ENCODE measurements at places on chromosomes 7 and 10.

DNA sequence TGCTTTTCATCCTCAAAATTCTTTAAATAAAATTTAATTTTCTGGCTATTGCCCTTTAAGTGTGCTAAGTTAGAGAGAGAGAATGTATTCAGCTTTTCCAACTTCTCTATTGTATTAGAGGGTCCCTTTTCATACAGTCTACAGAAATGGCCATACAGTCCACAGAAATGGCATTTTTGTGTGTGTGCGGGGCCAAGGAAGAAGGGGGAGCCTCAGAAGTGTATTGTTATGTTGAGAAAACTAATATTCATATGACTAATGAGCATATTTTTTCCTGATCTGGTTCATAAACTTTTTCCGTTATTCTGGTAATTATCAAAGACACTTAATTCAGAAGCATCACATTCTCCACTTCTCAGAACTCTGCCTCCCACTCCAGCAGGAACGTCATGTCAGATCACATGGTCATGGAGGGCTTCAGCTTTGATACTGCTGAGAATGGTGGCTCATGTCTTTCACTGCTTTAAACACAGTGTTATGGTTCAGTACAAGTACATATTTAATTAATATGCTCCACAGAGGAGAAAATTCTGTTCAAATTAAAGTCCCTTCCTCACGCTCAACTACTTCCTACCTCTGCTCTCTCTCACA, 37.1 kb downstream of the ELMO1 start:
- no peak for DNase-seq

DNA sequence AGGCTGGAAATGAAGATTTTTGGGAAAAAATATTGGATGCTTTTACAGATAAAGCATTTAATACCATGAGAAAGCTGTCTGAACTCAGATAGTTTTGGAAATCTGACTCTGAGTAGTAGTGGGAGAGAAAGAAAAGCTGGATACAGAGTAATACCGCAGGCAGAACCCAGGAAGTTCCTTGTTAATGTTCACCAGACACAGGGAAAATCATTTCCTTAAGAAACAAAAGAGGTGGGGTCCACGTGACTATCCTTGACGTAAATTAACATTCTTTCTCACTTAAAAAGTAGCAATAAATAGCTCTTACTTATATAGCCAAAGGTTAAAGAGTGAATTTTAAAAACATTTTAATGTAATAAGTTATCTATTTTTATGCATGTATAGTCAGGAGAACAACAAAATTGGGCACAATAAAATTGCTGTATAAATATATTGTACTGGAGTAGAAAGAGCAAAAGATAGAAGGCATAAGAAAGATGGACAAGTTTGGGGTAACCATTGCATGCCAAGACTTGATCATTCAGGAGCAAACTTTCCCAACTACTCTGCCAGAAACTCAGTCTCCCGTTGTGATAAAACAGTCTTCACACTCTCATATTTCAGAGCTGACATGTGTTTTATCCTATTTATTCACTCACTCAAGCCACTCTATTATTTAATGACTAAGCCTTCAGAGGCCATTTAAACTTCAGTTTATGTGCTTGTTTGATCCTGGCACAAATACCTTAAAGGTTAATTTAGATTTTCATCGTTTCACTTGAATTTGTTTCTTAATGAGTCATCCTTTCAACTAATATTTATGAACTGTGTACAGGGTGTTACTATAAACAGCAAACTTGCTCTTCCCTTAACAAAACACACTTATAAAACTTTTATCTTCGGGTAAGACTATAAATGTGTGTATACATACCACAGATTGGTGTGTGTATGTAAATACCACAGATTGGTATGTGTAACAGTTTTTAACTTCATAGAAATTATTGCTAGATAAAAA, 143.1 kb downstream of the GNAI1 start:
- peak; percentile 15 for DNase-seq

- no peak for DNase-seq
These were observed 32.0 kb downstream of the NRAP start for GRCh38 chr10:113631684-113632367.

GRCh38 chr7:114988755-114989375, 67.0 kb downstream of the MDFIC start:
- DNase-seq: peak; percentile 83

GRCh38 chr7:36633377-36633776, 90.9 kb downstream of the AOAH start:
- no peak for DNase-seq

GRCh38 chr7:50217821-50218281, 86.7 kb upstream of the IKZF1 start:
- no peak for DNase-seq

GRCh38 chr10:98259606-98260315, 8.2 kb downstream of the LOXL4 start:
- DNase-seq: no peak

- peak; percentile 72 for DNase-seq
These were observed 28.4 kb downstream of the UBE2D4 start for GRCh38 chr7:43954524-43955228.

- no peak for DNase-seq
These were observed 67.1 kb upstream of the PRR15 start for GRCh38 chr7:29496355-29497020.

GRCh38 chr7:20828947-20829346, 42.3 kb upstream of the SP8 start:
- no peak for DNase-seq

DNA sequence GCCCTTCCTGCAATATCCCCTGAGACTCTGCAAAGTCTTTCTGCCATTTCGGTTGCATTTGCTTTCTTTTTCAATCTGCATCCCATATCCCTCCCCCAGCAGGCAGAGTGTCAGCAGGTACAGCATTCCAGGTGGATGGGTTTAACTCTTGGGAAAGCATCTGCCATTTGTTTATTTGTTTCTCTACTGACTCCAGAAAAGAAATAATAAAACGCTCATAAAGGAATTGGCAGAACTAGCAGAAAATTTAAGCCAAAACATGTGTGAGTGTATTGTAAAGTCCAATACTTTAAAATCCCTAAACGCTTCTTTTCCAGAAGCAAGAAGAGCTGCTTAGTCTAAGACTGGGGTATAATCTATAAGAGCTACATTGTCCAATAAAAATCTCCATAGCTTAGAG, 393.8 kb downstream of the TNS3 start:
- no peak for DNase-seq

- DNase-seq: peak; percentile 94
These were observed 163.7 kb downstream of the SRPK2 start for GRCh38 chr7:105224884-105225651.

DNA sequence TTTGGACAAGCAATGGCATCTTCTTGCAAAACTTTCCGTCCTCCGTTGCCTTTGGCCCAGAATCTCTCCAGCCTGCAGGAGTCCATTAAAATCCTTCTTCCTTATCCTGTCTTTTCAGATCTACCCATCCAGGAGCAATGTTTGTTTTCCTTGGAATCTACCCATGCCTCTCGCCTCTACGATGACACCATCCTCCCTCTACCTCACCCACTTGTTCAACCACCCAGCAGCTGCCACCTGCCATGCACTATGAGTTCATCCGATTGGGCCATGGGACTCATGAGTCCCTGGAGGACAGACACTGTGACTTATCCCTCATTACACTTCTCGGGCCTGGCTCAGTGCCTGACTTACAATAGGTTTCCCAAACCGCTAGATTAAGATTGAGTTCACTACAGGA, 26.8 kb upstream of the MGMT start:
- peak; percentile 59 for DNase-seq

GRCh38 chr7:66359656-66360211, 154.6 kb downstream of the TPST1 start:
- DNase-seq: no peak

GRCh38 chr10:98078774-98079173, 48.4 kb upstream of the CRTAC1 start:
- DNase-seq: no peak

- no peak for DNase-seq
These were observed 17.7 kb downstream of the FGFR2 start for GRCh38 chr10:121580276-121581116.

GRCh38 chr10:130161331-130161730, 25.1 kb downstream of the GLRX3 start:
- no peak for DNase-seq

DNA sequence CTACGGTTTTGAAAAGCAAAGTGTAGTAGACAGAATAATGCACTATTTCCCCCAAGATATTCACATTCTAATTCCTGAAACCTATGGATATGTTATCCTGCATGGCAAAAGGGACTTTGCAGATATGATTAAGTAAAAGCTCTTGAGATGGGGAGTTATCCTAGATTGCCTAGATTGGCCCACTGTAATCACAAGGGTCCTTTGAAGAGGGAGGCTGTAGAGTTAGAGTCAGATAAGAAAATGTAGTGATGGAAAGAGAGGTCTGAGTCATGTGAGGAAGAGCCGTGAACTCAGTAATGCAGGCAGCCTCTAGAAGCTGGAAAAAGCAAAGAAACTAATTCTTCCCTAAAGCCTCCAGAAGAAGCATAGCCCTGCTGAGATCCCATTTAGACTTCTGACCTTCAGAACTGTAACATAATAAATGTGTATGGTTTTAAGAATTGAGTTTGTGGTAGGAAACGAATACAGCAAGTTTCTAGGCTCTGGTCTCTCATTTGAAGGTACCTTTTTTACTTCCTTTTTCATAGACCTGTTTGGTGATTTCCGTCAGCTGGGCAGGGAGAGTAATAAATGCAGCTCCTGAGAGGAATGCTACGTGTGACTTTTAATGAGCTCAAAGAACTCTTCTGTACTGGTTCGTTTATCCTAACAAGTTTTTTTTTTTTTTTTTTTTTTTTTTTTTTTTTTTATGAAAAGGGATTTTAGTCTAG, 41.9 kb upstream of the NXPH1 start:
- no peak for DNase-seq

DNA sequence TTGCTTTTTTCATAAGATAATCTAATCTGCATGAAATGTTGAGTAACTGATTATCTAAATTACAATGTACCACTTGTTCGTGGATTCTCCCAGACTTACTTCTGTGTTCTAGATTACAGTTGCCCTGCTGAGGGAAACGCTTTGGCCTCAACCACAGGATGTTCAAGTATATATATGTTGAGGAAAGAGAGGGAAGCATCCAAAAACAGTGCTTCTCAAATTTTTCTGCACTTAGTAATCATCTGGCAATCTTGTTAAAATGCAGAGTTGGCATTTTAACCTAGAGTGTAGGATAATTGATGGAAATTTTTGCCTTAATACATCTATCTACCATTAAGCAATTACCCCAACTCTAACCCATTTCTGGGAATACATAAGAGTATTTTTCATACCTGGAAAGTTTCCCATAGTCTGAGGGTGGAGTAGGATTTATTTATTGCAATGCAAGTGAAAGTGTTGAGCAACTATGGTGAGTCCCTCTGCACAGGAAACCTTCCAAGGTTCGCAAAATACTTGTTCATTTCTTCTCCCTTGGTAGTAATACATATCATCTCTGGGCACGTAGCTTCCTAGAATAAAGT, 59.6 kb upstream of the C1GALT1 start:
- DNase-seq: no peak

DNA sequence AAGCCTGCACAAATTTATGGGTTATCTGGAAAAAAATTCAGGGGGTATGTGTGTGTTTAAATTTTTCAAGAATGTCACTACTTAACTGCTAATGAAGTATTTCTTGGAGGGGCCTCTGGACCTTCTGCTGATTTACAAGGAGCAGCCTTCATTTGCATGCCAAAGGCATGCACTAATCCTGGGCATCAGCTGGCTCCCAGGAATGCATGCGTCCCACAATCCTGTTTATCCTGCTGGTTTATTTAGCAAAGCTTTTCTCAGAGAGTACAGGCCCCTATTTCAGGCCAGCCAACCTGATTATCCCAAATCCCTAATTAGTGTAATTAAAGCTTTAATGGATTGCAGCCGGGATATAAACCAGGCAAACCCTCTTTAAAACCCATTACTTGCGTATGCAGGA, 170.4 kb downstream of the TAX1BP1 start:
- no peak for DNase-seq

GRCh38 chr10:61692447-61693010, 29.8 kb downstream of the CABCOCO1 start:
- DNase-seq: no peak

DNA sequence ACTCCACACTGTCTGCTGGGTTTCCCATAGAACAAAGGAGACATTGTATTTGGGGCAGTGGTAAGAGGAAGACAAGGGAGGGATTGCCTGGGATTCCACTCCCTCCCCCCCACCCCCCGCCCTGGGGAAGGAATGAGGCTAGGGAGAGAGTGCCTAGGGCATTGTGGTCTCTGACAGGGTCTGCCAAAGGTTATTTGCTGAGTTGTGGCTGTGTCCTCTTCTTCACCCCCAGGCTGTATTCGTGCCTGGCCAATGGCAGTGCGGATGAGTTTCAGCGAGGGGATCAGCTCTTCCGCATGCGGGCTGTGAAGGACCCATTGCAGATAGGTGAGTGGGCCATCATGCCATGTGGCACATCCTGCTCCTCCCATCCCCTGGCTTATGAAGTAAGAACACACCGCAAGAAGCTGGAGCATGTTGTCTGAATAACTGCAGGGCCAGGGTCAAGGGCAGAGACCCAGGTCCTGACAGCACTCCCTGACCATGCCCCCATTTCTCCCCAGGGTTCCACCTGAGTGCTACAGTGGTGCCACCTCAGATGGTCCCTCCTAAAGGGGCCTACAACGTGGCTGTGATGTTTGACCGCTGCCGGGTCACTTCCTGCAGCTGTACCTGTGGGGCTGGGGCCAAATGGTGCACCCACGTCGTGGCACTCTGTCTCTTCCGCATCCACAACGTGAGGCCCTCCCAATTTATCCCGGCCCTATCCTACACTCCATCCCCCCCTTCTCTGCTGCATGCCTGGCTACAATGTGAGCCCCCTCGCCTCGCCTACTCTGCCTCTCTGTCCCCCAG, 3.7 kb downstream of the ZSWIM8 start:
- DNase-seq: no peak

DNA sequence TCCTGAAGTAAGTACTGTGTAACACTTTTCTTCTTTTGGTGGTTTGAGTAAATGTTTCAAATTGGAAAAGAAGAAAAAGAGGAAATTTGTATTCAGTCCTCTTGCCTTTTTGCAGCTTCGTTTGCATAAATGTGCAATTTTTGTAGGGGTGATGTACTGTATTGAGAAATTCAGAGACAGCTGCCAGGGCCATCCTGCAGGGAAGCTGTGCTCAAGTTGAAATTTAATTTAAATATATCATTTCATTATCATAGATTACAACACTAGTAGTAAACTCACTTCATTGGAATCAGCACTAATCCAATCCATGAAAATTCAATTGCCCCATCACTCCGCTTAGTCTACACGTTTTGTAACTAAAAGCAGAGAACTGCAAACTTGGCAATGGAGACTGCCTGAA, 415.4 kb downstream of the DNAJB9 start:
- no peak for DNase-seq

DNA sequence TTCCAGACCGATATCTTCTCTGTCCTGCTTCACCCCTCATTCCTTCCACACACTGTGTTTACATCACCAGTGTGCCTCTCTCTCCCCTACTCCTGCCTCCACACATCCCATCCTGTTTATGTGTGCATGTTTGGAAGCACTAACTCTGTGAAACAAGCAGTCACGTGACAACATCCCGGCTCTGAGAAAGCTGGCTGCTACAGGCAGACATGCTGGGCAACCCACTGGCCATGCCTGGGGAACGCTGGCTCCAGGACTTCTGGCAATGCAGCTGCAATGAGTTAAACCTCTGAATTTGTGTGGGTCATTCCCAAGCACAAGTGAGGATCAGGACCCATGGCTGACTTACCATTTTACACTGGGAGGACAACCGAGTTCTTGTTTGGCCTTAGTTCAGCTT, 74.0 kb downstream of the WNT2 start:
- peak; percentile 30 for DNase-seq

- no peak for DNase-seq
These were observed 109.0 kb downstream of the PHF14 start for GRCh38 chr7:11082552-11083213.

GRCh38 chr7:66929165-66929564, 8.1 kb downstream of the TMEM248 start:
- no peak for DNase-seq

GRCh38 chr7:82384051-82384464, 59.5 kb downstream of the CACNA2D1 start:
- DNase-seq: no peak

Data from Daoy (cell line).